ENCODE measurements at places on chromosomes 2 and 18.

GRCh38 chr18:64210401-64210949 lies 61.6 kb upstream of the LINC00305 start:
- DNase-seq = no peak

GRCh38 chr2:40282428-40282827 lies 169.5 kb downstream of the SLC8A1 start:
- no peak for DNase-seq

GRCh38 chr2:23492921-23493320 lies 107.9 kb downstream of the KLHL29 start:
- DNase-seq = no peak

DNA sequence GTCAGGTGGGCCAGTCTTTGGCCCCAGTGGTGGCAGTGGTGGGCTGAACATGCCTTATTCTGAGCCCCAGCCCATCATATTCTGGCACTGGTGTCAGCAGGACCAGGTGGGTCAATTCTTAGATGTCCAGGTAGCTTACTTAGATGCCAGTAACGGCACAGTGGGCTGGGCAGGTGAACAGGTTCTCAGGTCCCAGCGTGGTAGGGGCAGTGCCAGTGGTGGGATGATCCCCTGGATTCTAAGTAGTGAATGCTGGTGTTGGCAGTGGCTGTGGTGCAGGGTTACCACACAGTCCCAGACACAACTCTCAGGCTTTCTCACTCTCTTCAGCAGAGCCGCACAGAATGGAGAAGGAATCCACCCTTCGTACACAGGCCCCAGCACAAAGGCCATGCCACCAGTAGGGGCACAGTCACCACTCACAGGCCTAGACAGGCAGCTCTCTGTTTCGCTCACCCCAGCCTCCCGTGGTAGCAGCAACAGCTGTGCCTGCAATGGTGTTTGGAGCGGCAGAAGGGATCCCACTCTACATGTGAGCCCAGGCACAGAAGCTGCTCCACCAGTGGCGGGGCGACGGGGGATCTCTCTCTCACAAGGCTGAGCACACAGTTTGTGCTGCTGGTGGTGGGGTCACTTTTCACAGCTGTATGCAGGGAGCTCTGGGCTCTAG lies 97.3 kb downstream of the ANKRD12 start:
- DNase-seq = no peak

DNA sequence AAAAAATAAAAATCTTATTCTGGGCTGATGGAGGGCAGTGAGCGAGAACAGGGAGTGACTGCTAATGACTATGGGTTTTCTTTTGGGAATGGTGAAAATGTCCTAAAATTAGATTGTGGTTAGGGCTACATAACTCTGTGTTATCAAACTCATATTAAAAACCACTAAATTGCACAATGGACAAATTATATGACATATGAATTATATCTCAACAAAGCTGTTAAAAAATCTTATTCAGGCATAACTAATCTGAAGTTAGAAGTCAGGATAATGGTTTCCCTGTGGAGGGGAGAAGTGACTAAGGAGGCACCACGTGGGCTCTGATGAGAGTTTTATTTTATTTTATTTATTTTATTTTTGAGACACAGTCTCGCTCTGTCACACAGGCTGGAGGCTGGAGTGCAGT lies 32.1 kb upstream of the DPP4 start:
- DNase-seq = no peak

DNA sequence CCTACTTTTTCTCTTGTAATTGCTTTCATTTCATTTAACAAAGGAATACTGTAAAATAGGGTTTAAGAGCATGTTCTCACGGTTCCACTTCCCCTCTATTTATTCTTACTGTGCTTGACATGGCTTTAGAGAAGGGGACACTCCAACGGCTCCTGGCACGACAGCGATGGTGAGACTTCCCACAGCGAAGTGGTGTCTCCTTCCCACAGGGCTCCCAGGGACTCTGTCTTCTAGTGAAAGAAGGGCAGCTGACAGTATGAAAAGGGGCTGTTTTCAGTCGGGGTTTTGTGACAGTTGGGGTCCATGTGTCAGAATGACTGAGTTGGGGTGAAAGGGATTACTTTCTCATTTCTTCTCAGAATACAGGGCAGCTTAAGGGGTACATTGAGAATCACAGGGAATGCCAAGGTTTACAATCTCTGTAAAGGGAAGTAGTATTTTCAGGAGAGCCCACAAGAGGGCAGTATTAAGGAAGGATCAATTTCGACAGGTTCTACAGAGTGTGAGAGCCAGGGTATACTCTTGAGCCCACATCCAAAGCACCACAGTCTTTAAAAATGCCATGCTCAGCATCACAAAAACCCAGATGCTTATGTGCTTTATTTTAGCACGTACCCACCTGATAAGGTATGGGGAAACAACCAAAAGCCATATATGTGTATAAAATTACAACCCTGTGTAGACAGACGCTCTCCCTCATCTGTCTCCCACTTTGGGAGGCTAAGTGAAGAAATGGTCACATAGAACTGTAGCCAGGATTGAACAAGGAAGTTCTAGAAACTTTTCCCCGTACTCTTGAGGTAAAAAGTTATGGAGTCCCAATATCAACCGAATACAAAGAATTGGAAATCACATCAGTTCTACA lies 31.3 kb upstream of the RAPGEF4 start:
- DNase-seq = no peak

DNA sequence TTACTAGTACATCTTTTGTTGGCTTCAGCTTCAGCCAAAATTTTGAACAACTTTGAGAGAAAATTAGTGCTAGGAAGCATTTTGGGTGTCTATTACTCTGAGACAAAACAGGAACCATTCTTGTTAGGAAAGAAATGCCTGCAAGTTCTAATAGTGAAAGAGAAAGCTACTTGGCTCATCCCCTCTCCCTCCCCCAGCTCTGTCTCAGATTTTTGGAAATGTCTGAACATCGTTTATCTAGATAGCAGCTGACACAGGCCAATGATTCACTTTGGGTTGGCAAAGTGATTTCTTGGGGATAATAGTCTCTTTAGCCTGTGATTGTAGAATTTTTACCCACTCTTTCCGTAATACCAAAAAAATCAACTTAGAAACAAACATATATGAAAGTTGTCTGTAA lies 42.3 kb upstream of the PTPRM start:
- no peak for DNase-seq

GRCh38 chr2:120177001-120177621 lies 46.1 kb downstream of the TMEM185B start:
- DNase-seq = no peak

DNA sequence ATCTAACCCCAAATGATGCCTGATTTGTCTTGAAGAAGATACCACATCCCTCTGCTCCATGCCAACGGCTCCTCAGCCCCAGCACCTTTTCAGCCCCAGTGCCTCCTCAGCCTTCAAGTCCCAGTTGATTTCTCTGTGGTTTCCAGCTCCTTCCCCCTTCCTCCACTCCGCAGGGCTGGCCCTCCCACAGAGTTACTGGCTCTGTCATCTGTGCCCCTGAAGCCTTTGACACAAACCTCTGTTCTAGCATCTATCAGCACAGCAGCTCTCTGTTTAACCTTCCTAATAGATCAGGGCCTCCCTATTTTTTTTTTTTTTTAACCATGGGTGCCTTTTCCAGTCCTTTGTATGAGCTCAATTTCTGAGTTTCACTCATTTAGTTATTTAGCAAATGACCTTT lies 201.3 kb upstream of the CXCR4 start:
- DNase-seq = no peak

DNA sequence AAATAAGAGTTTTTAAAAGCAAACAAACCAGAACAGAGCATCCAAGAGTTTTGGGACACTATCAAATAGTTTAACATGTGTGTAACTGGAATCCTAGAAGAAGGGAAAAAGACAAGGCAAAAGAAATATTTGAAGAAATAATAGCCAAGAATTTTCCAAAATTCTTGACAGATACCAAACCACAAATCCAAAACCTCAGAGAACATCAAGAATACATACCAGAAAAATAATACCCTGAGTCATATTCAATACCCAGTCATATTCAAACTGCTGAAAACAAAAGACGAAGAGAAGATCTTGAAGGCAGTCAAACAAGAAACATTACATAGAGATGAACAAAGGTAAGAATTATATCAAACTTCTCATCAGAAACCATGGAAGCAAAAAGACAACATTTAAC lies 22.9 kb downstream of the INO80C start:
- no peak for DNase-seq

- peak; percentile 30 for DNase-seq
These were observed at the start of gene LANCL1 for GRCh38 chr2:210476194-210477128. Gene LANCL1, minus strand, starts transcription at chr2:210476759. Its CDS starts 363 bp downstream, at chr2:210476396.

DNA sequence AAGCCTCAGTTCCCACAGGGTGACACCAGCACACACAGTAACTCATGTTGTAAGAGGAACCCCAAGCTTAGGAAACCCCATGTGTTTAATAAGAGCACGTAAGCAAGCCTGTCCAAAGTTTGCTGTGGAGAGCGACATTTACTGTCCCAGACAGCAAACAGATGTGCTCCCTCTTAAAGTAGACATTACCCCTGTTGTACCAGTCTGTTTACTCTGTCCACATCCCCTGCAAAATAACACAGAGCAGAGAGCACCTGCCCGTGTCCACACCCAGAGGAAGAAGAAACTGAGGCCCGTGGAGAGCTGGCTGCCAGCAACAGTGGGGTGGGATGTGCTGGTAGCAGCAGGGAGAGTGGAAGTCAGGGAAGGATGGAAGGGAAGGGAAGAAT lies 243.5 kb downstream of the GBX2 start:
- no peak for DNase-seq

DNA sequence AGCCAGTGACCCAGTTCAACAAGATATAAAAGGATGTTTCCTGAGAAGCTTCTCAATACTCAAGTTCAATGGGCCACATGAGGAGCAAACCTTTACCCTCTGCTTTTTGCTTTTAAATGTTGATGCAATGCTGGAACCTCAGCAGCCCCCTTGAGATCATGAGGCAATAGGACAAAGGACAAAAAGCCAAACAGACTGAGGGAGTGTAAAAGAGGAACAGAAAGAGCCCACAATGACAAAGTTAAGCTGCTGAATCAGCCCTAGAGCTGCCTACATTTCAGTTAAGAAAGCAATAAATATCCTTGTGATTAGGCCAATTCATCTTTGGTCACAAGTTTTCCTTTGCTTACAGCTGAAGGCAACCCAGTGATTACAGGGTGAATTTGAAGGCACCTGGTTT lies 76.9 kb downstream of the MRO start:
- DNase-seq = no peak

GRCh38 chr18:36398419-36398818 lies 100.9 kb downstream of the FHOD3 start:
- no peak for DNase-seq

- DNase-seq = no peak
These were observed 725 bp upstream of the ANKRD53 start for GRCh38 chr2:70977605-70978205.

DNA sequence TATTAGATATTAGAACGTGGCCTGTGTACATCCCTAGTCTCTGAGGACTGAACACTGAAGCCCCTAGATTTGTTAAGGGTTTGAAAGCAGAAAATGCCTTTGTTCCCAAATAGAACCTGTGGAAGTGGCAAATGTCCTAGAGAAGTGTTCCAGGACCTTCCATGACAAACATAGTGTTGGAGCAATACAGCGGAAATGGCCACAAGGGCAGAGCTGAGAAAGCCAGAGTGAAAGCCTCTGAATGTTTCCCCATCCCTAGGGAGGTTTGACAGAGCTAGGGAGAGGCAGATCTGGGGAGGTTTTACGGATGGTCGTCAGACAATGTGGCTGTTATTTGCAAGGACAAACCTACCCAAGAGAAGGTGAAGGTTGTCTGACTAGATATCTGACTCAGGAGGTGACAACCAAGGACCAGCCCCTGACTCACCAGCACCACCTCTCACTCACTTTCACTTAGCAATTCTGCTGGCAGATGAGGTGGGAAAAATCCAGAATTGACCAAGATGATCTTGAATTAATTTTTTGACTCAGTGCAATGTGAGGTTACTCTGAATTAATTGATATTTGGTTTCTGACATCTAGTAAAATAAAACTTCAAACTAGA lies 24.1 kb downstream of the RBM43 start:
- DNase-seq = no peak

- DNase-seq = no peak
These were observed 960.9 kb downstream of the CBLN2 start for GRCh38 chr18:71583252-71583651.

- DNase-seq = no peak
These were observed 108.5 kb downstream of the CMPK2 start for GRCh38 chr2:6757215-6757614.

DNA sequence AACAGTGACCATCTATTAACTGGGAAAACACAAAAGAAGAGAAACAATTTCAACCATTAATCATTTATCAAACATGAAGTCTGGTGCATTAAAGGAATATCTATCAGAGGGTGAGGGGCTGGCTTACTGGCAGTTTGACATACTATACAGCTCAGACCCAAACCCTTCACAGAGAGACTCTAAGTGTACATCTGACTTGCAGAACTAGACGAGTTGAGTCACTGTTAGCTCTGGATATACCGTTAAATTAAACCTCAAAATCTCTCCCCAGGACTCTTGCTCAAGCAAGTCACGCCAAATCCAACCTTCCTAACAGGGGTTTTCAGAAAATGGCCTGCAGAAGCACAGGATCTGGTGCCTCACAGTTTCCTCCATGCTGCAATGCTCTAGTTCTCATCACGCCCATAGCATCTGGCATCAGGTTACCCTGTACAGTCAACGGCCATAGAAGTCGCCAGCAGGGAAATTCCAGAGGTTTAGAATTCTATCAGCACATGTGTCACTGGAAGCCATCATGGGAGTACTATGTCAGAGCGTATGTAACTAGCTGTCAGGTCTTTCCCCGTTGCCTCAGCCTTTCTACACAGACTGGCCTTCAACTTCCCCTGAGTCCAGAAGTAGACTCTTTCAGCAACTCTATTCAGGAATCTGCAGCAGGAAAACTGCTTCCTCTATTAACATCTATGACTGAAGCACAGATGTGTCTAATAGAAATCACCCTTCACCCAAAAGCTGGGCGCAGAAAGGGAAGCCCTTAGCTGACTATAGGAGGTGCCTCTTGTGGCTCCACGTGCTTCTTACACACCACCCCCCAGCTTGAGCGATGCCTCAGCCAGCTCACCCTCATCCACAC lies 9.3 kb downstream of the TGOLN2 start:
- no peak for DNase-seq

DNA sequence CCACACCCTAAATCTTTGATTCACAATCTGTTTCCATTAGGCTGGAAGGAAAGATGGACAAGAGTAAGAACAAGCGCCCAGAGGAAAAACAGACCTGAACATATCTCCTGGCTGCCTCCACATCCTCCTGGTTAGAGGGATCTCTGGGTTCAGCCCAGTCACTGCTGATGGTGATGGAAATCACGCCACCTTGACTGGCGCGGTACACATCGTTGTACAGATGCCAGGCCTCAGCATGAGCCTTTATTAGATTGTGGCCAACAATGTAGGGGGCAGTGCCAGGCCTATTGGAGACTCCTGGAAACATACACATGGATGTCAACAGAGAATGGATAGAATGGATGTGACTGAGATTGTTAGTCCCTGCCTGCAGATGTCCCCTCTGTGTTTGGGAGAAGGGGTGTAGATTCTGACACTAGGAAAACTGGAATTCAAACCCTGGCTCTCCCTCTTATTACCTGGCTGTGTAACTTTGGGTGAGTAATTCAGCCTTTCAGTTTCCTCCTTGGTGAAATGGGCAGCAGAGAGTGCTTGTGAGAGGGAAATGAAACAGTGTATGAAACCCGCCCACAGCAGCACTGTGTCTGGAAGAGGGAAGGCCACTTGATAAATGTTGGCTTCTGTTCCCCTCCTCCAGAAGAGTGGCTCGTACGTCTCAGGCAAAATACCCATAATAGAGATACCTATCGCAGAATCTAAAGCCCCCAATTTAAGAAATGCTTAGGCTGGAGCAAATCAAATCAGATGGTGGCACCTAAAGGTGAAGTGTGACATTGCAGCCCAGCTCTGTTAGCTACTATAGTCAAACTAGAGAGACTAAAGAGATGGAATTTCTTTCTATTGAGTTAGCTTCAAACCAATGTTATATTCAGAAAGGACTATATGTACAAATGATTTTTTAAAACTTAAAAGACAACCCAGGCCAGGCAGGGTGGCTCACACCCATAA lies 36.2 kb downstream of the LCT start:
- DNase-seq = no peak

All from cortex of kidney (tissue), 1 donor.